ENCODE measurements at places on chromosomes 12 and 14. TPM values are rescaled to one million over a fixed set of nuclear protein-coding genes. Genes with fewer than 3 reads are reported as not detected.

Gene WSCD2
- 1.1 TPM for total RNA-seq

Gene KRT71
- not detected for total RNA-seq

GRCh38 chr12:125050868-125051267, 14.4 kb upstream of the AACS start:
- no peaks in the 10 kb centered on the region for H3K27me3 ChIP-seq
- no peaks in the 10 kb centered on the region for H3K36me3 ChIP-seq
- H3K27ac ChIP-seq, result no peak overlapping the region
- DNase-seq, result no peak

DNA sequence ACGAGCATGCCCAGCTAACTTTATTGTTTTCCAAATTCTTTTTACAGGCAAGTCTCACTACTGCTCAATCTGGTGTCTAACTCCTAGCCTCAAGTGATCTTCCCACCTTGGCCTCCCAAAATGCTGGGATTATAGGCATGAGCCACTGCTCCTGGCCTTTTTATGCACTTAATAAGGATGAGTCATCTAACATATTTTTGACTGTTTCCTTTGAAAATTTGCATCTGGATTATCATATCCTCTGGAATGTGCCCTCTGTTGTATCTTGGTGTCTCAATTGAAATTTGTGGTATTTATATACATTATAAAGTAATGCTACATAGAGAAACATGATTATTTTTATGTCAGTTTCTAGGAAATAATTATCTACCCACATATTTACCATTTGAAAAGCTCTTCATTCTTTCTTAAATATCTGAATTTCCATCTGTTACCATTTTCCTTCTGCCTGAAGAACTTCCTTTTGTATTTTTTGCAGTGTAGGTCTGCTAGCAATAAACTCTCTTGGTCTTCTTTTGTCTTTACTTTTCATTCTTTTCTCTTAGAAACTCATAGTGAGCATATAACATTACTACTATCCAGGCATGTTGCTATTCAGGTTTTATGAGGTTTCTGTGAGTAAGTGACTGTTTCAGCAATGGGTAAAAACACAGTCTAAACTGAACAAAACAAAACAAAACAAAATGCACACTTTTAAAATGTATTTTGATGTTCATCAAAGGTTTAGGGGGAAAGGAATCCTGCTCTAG, 52.8 kb upstream of the CNOT2 start:
- no peaks in the 10 kb centered on the region for H3K4me1 ChIP-seq
- DNase-seq, result no peak
- H3K4me3 ChIP-seq, result no peak overlapping the region
- no peak overlapping the region for H3K27ac ChIP-seq
- H3K27me3 ChIP-seq, result no peaks in the 10 kb centered on the region
- H3K36me3 ChIP-seq, result no peaks in the 10 kb centered on the region

GRCh38 chr12:71948390-71948789, 9.7 kb downstream of the TPH2 start:
- DNase-seq, result no peak
- H3K27ac ChIP-seq, result no peak overlapping the region
- no peaks in the 10 kb centered on the region for H3K36me3 ChIP-seq
- no peaks in the 10 kb centered on the region for H3K4me1 ChIP-seq
- no peak overlapping the region for H3K4me3 ChIP-seq

- H3K4me3 ChIP-seq, result peak overlapping the region; percentile 71
- peaks cover 38% of the 10 kb centered on the region for H3K4me1 ChIP-seq
- H3K27me3 ChIP-seq, result no peaks in the 10 kb centered on the region
- peak overlapping the region; percentile 83 for H3K27ac ChIP-seq
- H3K36me3 ChIP-seq, result no peaks in the 10 kb centered on the region
These were observed 418 bp upstream of the MYG1 start for GRCh38 chr12:53299101-53299453.

DNA sequence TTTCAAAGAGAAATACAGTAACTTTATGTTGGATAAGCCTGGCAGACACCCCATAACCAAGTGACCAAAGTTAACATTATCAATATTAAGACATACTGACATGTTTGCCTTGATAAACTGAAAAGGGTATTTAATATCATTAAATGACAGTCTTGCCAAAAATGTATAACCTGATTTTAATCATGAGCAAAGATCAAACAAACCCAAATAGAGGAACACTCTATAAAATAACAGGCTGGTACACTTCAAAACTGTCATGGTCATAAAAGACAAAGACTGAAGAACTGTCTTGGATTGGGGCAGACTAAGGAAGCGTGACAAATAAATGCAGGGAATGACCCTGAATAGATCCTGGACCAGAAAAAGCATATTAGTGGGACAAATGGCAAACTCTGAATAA, 64.0 kb downstream of the AKAP6 start:
- H3K36me3 ChIP-seq, result no peaks in the 10 kb centered on the region
- no peaks in the 10 kb centered on the region for H3K27me3 ChIP-seq
- no peak overlapping the region for H3K27ac ChIP-seq
- DNase-seq, result no peak
- H3K4me1 ChIP-seq, result no peaks in the 10 kb centered on the region
